ENCODE measurements at places on chromosomes 16 and 17.
A peak's percentile ranks its signal among the peaks of the same experiment; 100 is the strongest.

DNA sequence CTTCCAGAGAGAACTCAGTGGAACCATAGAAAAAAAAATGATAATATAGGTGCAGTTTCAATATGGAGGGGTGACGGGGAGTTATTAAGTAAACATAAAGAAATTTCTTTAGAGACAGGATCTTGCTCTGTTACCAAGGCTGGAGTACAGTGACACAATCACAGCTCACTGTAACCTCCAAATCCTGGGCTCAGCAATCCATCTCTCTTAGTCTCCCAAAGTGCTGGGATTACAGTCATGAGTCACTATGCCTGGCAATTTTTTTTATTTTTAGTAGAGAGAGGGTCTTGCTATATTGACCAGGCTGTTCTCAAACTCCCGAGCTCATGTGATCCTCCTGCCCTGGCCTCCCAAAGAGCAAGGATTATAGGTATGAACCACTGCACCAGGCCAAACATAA is 48.8 kb downstream of the NLRC5 start:
- peaks cover 59% of the 10 kb centered on the region for H3K36me3 ChIP-seq
- peaks cover 65% of the 10 kb centered on the region for H3K4me1 ChIP-seq
- DNase-seq: no peak
- H3K27ac ChIP-seq: peak overlapping the region; percentile 86
- H3K27me3 ChIP-seq: no peaks in the 10 kb centered on the region

DNA sequence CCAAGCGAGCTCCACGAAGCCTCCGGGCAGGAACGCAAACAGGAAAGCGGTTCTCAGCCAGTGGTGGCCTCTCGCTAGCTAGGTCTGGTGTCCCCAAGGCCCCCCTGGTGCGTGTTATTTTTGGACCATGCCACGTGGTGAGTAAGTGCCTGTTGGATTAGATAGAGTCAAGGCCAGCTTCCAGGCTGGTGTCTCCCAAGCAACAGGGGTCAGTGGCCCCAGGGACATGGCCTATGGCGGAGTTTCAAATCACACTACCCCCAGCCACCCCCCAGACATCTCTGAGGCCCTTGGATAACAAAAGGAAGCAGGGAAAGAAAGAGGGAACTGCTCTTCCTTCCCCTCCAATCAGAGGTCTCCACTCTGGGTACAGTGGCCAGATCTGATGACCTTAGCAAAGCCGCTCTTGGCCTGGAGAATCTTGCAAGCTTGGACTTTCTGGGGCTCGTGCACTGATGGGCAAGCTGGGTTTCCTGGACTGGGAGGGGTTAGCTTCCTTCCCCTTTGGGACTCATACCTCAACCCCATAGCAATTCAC is 58.2 kb downstream of the MAF start:
- H3K4me3 ChIP-seq: no peak overlapping the region
- no peaks in the 10 kb centered on the region for H3K27me3 ChIP-seq
- H3K27ac ChIP-seq: no peak overlapping the region
- no peak for DNase-seq
- H3K36me3 ChIP-seq: no peaks in the 10 kb centered on the region
- H3K4me1 ChIP-seq: no peaks in the 10 kb centered on the region

GRCh38 chr16:69340095-69340644 is 598 bp downstream of the NIP7 start:
- H3K36me3 ChIP-seq: peaks cover 1% of the 10 kb centered on the region
- H3K27ac ChIP-seq: peak overlapping the region; percentile 87
- no peak for DNase-seq
- peaks cover 27% of the 10 kb centered on the region for H3K4me1 ChIP-seq
- peak overlapping the region; percentile 26 for H3K4me3 ChIP-seq

DNA sequence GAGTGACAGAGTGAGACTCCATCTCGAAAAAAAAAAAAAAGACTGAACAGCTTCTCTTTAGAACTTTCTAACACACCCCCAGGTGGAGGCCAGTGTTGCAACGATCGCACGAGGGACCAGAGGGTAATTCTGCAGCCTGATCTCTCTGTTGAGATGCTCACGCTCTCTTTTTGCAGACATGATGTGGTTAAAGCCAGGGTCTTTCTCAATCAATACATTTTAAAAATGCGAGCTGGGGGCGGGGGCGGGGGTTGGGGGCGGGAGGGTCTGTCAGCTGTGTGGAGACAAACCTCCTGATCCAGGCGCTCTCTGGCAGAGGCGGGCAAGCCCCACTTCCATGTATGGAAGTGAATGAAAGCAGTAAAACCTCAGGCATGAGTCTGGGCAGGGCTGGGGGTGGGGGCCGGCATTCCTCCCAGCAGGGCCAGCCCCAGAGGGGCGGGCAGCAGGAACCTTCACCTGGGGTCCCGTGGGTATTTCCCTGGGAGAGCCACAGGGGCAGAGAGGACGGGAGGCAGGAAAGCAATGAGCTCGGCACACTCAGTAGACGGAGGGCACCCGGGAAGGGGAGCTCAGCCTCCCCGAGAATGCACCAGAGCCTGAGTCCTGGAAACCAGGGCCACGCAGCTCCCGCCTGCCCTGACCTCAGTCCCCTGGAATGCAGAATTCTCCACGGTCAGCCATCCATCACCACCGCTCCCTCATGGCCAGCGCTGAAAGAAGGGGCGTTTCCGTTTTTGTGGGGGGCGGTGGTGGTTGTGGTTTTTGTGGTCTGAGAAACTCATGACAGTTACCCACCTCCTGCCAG is 28.0 kb downstream of the NXN start:
- H3K4me1 ChIP-seq: peaks cover 4% of the 10 kb centered on the region
- DNase-seq: no peak
- H3K27me3 ChIP-seq: no peaks in the 10 kb centered on the region
- no peak overlapping the region for H3K27ac ChIP-seq
- H3K4me3 ChIP-seq: no peak overlapping the region
- no peaks in the 10 kb centered on the region for H3K36me3 ChIP-seq

- no peaks in the 10 kb centered on the region for H3K36me3 ChIP-seq
- no peaks in the 10 kb centered on the region for H3K27me3 ChIP-seq
- DNase-seq: no peak
- peaks cover 9% of the 10 kb centered on the region for H3K4me1 ChIP-seq
- H3K27ac ChIP-seq: no peak overlapping the region
- H3K4me3 ChIP-seq: no peak overlapping the region
These were observed 559 bp downstream of the IRX3 start for GRCh38 chr16:54286090-54286365.

DNA sequence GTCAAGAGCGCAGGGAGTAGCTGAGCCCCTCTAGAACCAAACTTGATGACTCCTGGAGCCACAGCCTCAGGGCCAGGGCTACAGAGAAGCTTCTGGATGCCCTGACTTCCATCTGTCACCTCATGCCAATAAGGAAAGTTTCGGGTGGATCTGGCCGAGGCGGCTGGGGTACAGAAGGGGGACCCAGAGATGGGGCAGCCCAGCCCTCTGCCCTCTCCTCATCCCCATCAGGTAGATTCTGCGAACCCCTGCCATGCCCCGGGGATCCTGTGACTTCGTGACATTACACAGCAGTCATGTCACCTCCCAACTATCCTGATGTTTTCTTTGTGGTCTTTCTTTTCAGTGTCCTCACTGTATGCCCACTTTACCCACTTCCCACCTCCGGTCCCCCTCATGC is 114.4 kb downstream of the CCDC182 start:
- H3K4me3 ChIP-seq: no peak overlapping the region
- no peak for DNase-seq
- peaks cover 45% of the 10 kb centered on the region for H3K4me1 ChIP-seq
- peaks cover 10% of the 10 kb centered on the region for H3K36me3 ChIP-seq
- H3K27ac ChIP-seq: no peak overlapping the region

DNA sequence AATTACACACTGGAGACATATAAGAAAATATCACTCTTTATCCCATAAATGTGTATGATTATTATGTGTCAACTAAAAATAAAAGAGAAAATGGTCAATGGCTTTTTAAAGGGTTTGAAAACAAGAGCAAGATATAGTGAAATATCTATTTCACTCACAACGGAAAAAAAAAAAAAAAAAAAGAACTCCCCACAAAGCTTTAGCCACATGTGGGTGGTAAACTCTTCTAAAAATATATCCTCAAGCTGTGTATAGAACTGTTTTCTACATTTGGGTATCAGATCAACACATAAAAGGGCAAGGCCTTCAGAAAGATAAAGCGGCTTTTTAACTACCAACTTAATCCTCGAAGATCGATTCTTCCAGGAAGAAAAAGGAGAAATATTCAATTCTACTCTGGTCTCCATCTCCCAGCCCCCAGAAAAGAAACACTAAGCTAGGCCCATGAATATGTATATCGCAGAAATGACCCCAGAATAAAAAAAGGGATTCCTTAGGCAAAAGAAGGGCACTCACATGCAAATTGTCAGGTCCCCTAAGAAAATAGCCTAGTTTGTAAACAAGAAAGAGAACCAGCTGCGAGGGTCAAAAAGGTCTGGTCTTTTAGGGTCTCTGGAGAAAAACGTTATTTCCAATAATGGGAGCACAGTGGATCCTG is 4.4 kb downstream of the LITAF start:
- peaks cover 69% of the 10 kb centered on the region for H3K4me1 ChIP-seq
- no peaks in the 10 kb centered on the region for H3K27me3 ChIP-seq
- no peaks in the 10 kb centered on the region for H3K36me3 ChIP-seq
- H3K27ac ChIP-seq: peak overlapping the region; percentile 43
- DNase-seq: no peak
- peak overlapping the region; percentile 35 for H3K4me3 ChIP-seq

DNA sequence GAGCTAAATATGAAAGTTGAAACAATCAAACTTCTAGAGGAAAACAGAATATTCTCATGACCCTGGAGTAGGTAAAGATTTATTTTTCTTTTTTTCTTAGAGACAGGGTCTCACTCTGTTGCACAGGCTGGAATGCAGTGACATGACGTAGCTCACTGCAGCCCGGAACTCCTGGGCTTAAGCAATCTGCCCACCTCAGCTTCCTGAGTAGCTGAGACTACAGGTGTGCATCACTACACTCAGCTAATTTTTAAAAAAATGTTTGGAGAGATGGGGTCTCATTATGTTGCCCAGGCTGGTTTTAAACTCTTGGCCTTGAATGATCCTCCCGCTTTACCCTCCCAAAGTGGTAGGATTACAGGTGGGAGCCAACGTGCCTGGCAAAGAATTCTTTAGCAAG is 15.5 kb downstream of the IKZF3 start:
- H3K4me3 ChIP-seq: no peak overlapping the region
- peak overlapping the region; percentile 64 for H3K27ac ChIP-seq
- H3K27me3 ChIP-seq: no peaks in the 10 kb centered on the region

DNA sequence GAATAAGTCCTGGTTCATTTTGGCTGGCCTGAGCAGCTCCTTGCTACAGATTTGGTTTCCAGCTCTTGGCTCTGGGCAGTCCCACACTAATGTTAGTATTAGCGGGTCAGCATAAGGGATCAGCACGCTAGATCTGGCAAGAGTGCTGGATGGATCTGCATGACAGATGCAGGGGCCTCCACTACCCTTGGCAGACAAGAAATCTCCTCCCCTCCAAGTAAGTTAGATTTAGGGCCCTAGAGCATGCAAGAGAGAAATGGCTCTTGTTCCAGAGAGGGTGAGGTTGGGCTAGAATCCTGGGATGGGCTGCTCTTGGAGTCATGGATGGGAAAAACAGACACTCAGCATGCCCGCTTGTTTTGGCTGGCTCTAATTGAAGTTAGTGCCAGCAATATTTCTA is 414.3 kb downstream of the RBFOX1 start:
- H3K36me3 ChIP-seq: no peaks in the 10 kb centered on the region
- DNase-seq: no peak
- no peaks in the 10 kb centered on the region for H3K27me3 ChIP-seq
- no peaks in the 10 kb centered on the region for H3K4me1 ChIP-seq
- H3K27ac ChIP-seq: no peak overlapping the region

- H3K4me1 ChIP-seq: no peaks in the 10 kb centered on the region
- no peaks in the 10 kb centered on the region for H3K36me3 ChIP-seq
- no peak overlapping the region for H3K27ac ChIP-seq
- no peak for DNase-seq
- no peaks in the 10 kb centered on the region for H3K27me3 ChIP-seq
- no peak overlapping the region for H3K4me3 ChIP-seq
These were observed 28.6 kb downstream of the CMTM4 start for GRCh38 chr16:66667944-66668343.

DNA sequence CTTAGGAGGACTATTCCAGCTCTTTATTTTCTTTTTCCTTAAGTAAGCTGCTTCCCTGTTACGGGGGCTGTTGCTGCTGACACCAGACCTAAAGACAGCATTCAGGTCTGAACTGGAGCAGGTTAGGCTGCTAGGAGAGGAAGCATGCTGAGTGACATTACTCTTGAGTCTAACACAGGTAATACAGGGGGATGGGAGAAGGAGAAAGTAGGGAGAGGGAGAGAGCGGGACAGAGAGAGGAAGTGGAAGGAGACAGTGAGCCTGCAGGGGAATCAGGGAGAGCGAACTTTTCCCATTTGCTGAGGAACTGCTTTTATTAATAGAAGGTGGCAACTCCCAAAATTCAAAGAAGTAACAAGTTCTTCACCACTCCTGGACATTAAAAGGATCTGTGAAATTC is 130.9 kb downstream of the PARN start:
- DNase-seq: no peak
- H3K27ac ChIP-seq: no peak overlapping the region

DNA sequence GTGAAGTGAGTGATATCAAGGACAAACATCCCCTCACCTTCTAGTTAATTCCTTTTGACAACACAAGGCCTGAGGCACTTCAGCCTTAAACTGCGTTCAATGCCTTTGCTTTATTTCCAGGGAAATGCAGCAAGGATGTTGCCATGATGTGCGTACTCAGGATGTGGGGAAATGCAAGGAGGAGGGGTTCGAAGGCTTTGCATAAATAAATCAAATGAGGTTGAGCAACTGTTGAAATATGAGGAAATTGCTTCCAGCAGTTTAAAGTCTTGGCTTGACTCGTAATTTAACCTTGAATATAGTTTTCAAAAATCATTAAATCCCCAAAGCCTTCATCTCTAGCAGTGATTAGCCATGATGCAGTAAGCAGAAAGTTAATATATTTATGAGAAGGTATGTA is 81.8 kb upstream of the CCL2 start:
- H3K27me3 ChIP-seq: no peaks in the 10 kb centered on the region
- no peaks in the 10 kb centered on the region for H3K4me1 ChIP-seq
- no peak overlapping the region for H3K4me3 ChIP-seq
- H3K27ac ChIP-seq: no peak overlapping the region
- no peaks in the 10 kb centered on the region for H3K36me3 ChIP-seq

GRCh38 chr17:34639706-34640425 is 60.5 kb downstream of the TMEM132E start:
- no peak overlapping the region for H3K4me3 ChIP-seq
- H3K4me1 ChIP-seq: peaks cover 16% of the 10 kb centered on the region
- H3K36me3 ChIP-seq: no peaks in the 10 kb centered on the region
- peaks cover 3% of the 10 kb centered on the region for H3K27me3 ChIP-seq

GRCh38 chr17:79620207-79621038 is 9.6 kb upstream of the RBFOX3 start:
- H3K4me3 ChIP-seq: no peak overlapping the region
- no peaks in the 10 kb centered on the region for H3K36me3 ChIP-seq
- DNase-seq: no peak
- H3K27ac ChIP-seq: no peak overlapping the region
- no peaks in the 10 kb centered on the region for H3K4me1 ChIP-seq

GRCh38 chr17:29113334-29113733 is 66.9 kb downstream of the MYO18A start:
- no peak overlapping the region for H3K27ac ChIP-seq
- H3K4me3 ChIP-seq: no peak overlapping the region
- H3K36me3 ChIP-seq: peaks cover 89% of the 10 kb centered on the region
